Hematopoietic multipotent progenitor cell treated with erythropoietin and hydrocortisone succinate and interleukin-3 and kit ligand, for 4 days (in vitro differentiated cells): ENCODE measurements at places on chromosomes 6 and 20.
A peak's percentile ranks its signal among the peaks of the same experiment; 100 is the strongest.

DNA sequence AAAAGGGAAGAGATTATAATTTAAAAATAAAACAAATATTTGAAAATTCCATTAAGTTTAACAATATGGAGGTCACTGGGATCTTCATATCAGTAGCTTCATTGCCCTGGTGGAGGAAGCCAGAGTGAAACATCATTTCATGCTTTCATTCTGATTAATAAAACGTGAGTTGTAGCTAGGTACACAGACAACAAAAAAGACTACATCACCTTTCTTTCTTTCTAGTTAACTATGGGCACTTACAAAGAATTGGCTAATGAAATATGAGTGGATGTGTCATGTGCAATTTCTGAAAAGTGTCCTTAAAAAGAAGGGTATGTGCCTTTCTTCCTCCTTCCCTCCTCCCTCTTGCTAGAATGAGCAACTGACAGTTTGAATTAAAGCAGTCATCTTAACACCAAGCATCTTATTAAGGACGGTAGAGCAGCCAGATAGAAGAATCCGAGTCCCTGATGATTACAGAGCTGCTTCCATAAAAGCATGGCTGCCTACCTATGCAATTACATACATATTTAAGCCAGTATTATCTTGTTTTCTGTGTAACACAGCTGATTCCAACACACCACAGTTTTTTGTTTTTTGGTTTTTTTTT lies 3.4 kb downstream of the SERAC1 start:
- DNase-seq = no peak

GRCh38 chr6:20948556-20948955 lies 414.3 kb downstream of the CDKAL1 start:
- DNase-seq = no peak

GRCh38 chr6:91697010-91697695 lies 1110.3 kb upstream of the MAP3K7 start:
- no peak for DNase-seq

DNA sequence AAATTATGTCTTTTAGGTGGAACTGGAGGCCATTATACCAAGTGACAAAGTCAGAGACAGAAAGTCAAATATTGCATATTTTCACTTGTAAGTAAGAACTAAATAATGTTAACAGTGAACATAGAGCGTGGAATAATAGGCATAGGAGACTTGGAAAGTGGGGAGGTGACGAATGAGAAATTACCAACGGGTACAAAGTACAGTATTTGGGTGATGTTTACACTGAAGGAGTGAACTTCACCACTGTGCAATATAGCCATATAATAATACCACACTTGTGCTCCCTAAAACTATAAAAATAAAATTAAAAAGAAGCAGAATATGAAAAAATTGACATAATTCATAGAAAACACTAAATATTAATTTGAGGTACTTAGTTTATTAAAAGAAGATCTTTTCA lies 14.9 kb downstream of the EYS start:
- no peak for DNase-seq

DNA sequence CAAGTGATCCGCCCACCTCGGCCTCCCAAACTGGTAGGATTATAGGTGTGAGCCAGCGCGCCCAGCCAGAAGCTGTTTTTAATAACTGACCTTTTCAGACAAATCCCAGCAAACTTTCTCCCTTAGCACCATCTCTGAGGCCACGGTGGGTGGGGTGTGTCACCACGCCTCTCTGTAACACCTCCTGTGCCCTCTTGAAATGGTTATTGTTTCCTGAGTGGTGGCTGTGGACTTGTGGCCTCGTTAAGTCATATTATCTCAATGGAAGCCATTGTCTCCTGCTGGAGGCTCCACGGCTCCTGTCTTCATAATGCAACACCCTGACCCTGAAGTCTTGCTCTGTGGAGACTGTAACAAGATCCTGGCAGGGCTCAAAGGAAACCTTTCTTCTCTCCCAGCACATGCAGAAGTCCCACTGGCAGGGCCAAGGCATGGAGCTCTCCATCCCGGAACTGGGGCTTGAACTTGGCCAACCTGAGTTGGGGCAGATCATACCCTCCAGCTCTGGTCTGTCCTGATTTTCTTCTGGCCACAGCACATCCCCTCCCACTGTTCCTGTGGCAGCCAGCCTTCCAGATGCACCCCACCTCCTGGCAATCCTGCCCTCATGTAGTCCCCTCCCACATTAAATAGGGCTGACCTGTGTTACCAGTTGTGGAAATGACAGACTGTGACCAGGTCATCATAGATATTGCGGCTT lies 81.1 kb downstream of the SNX5 start:
- no peak for DNase-seq

DNA sequence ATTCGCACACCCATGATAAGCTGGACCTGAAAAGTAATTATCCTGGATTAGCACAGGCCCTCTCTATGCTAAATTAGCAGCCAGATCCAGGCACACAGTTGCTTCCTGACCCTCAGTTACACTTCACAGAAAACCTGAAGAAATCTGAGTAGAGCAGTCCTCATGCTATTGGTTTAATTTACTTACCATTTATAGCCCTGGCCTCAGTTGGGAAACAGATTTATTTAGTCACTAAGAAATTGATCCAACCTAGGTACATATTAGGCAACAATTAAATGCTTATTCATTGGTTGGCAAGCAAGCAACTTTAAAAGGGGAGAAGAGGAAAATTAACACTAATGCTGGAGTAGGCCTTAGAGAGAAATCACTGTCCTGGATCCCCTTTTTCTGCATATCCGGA lies 15.6 kb upstream of the EYA4 start:
- DNase-seq = no peak

- DNase-seq = no peak
Observed at GRCh38 chr6:29984992-29985391, 42.7 kb downstream of the HLA-A start.

DNA sequence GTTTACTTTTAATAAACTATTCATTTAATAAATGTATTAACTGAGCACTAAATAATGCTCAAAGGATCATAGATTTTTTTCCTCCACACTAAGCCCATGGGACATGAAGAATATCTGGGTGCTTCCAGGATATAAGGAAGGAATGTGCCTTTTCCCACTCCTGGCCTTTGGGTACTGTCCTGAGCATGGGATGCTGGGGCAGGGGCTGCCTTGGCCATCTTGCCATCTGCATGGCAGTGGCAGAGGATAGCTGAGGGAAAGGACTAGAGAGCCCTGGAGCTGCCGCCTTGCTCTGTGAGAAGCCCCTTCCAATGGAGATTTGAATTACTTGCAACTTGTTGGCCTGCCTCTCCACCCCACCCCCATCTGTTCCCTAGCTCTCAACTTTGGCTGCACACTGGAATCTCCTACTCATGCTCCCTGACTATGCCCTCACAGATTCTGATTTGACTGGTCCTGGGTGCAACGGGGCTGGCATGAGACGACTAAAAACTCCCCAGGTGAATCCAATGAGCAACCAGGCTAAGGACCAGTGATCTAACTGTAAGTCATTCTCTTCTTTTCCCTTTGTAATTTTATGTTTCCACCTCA lies 15.6 kb downstream of the DDRGK1 start:
- DNase-seq = no peak

DNA sequence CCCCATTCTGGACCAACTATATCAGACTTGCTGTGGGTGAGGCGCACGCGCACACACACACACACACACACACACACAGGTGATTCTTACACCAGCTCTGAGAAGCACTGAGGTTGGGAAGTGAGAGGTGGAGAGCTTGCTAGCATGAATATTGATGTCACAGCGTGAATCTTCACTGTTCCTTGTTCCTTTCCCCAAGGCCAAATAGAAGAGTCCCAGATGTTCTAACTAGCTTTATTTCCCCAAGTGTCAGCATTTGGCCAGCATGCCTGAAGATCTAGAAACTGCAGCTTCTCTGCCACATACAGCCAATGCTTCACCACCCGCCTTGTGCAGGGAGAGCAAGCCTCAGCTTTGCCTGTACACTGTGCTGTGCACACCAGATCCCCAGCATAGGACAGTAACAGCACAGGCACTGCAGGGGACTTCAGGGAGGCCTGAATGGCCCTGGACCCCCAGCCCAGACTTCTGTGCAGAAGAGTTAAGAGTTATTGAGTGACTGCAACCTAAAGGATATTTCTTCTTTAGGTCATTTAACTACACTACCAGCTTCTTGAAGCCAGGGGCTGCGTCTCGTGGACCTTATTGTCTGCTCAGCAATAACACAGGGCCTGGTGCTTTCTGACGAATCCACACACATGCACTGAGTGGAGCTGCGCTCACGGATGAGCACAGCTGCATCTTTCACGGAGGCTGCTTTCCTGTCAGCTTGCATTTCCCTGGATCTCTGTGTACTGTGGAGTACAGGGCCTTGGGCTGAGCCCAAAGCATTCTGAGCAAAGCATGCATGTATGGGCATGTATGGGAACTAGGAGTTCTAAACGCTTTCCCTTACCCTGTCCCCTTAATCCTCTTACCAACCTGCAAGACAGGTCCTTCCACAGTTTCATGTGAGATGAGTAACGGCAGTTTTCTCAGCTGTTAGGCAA lies 13.9 kb upstream of the CD93 start:
- DNase-seq = no peak

GRCh38 chr6:134870677-134871498 lies 79.0 kb downstream of the ALDH8A1 start:
- DNase-seq = no peak

DNA sequence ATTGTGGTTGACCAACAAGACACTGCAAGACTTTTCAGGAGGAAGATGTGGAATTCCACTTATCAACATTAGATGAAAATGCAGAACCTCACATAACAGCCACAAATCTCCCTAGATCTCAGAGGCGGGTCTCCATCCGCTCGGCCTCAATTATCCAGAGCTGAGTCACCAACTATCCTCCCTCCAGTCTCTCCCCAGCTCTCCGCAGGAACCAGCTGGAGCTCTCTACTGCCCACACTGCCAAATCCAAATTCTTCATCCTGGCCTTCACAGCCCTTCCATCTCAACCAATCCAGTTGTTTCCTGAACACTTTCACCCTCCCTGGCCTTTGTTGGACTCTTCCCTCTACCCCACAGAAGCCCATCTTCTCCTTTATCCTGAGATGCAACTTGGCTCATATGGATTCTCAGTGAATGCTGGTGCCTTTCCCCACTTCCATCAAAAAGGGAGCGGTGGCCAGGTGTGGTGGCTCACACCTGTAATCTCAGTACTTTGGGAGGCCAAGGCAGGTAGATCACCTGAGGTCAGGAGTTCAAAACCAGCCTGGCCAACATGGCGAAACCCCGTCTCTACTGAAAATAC lies 3.5 kb upstream of the TGIF2 start:
- no peak for DNase-seq

- DNase-seq = peak; percentile 93
Observed at GRCh38 chr20:18256440-18257090, 31.8 kb upstream of the ZNF133 start.

DNA sequence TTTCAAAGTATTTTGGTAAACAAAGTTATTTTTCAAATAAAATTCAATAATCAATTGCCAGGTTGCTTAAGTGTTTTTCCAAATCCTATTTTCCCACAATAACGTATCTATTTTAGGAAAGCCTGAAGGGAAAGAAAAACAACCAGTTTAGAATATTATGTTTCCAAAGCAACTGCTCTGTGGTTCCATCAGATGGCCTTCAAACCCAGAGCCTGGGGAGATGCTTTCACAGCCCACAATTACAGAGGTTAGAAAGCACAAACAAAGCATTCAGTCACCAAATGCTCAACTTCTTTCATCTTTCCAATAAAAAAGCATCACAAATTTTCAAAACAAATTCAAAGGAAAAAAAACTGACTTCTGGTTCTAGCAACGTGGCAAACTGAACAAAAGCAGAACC lies 66.0 kb downstream of the ELOVL5 start:
- no peak for DNase-seq

- DNase-seq = peak; percentile 56
Observed at GRCh38 chr20:57476084-57476526, 48.8 kb downstream of the CTCFL start.

DNA sequence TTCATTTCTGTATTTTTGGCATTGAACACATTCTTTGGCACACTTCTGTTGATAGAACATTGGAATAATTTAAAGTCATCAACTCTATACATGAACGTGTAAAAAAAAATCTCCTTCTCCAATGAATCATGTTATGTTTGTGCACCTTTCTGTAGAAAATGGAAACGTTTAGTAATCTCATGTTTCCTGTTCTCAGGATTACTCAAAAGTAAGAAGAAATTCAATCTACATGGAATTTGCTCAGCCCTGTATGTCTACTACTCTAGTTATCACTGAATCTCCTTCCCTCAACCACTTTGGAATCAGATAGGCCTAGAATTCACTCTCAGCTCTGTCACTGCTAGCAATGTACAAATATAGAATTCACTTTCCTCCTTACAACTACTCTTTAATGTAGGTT lies 103.6 kb downstream of the COL21A1 start:
- no peak for DNase-seq

DNA sequence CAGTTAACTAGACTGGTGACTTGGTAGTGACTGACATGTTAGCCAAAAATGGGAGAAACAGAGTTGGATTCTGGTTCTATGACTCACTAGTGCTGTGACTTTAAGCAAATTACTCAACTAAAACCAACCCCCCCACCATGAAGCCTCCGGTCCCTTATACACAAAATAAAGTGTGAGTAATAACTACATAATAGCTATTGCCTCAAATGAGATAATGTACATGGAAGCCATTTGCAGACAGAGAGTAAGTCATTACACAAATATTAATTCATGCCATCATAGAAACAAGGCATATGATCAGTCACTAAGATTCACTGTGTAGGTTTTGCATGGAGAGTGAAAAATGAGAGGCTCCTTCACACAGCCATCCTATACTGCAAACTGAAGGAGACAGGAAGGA lies 111.9 kb downstream of the HIVEP2 start:
- no peak for DNase-seq

DNA sequence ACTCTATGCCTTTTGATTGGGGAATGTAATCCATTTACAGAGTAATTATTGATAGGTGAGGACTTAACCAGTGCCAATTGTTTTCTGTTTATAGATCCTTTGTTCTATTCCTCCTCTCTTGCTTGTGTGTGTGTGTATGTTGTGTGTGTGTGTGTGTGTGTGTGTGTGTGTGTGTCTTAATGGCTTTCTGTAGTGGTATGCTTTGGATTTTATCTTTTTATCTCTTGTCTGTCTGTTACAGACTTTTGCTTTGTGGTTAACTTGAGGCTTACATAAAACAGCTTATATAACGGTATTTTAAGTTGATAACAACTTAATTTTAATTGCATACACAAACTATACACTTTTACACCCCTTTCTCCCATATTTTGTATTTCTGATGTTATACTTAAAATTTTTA lies 54.7 kb downstream of the CDC5L start:
- peak; percentile 65 for DNase-seq

GRCh38 chr20:3908667-3909066 lies 19.5 kb downstream of the PANK2 start:
- DNase-seq = no peak

- no peak for DNase-seq
Observed at GRCh38 chr6:90454836-90455427, 131.9 kb downstream of the MAP3K7 start.

DNA sequence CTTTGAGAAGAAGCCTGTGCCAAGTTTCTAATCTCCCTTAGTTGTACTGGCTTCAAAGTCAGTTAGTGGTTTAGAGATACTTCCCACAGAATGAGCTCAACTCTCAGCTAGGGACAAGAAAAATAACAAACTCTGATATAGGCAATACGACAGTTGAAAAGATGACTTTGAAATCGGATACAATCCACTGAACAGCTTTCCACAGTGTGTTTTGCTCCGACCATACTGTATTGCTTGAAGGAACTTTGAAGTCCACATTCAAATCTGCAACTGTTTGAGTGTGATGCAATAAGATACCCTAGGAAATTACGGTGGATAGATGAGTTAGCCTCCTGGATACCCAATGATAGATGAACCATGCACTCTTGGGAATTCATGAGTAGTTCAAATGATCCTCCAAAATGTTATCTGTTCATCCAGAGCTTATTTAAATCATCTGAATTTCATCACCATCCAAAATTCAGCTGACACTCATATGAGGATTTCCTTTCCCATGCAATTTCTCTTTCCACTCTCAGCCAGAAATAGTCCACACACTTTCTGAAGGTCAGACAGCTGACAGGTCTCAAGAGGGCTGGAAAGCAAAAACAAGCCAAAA lies 443.8 kb downstream of the HAO1 start:
- DNase-seq = no peak
